ENCODE measurements at places on chromosomes 16 and 17. TPM values are rescaled to one million over a fixed set of nuclear protein-coding genes. Genes with fewer than 3 reads are reported as not detected.

The AGRP gene
- polyA plus RNA-seq, result not detected

The TMEM88 gene
- 0.29 TPM for polyA plus RNA-seq

The KCNJ16 gene
- polyA plus RNA-seq, result not detected

The CCL3 gene
- not detected for polyA plus RNA-seq

The TBC1D3G gene
- not detected for polyA plus RNA-seq

The NXPH3 gene
- polyA plus RNA-seq, result 0.20 TPM

- DNase-seq, result no peak
Measured at GRCh38 chr17:78548725-78549124, 28.5 kb downstream of the DNAH17 start.

DNA sequence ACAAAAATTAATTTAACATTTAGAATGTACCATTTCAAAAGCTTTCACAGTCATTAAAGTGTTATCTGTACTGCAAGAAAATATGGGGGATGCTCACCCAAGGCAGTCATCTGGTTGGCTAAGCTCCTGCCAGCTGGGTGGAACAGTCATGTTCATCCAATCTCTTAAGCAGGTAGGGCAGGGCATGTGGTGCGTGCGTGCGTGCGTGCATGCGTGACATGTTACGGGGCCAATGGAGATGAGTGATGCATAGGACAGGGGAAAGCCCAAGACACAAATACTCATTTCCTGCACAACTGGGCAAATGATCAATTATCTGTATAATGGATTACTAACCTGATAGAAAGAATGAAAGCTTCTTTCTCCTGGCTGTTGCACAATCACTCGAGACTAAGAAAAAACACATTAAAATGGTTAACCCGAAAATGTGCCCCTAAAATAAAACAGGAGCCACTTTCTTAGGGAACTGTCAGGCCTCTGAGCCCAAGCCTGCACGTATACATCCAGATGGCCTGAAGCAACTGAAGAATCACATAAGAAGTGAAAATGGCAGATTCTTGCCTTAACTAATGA, 104.4 kb downstream of the MYO1D start:
- no peak for DNase-seq

DNA sequence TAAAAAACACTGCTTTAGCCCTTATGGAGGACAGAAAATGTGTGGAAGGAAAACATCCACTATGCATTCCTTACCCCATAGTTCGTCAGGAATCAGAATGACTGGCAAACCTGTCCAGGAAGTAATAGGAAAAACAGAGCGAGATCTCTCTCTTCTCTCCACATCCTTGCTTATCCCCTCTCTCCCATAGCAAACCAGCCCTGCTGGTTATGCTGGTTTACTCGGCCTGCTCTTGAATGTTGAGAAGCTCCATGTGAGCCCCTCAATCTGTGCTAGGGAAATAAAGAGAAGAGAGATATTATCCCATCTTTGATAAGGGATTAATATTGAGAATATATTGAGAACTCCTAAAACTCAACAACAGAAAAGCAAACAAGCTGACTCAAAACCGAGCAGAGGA, 402.8 kb upstream of the RBFOX1 start:
- DNase-seq, result no peak

DNA sequence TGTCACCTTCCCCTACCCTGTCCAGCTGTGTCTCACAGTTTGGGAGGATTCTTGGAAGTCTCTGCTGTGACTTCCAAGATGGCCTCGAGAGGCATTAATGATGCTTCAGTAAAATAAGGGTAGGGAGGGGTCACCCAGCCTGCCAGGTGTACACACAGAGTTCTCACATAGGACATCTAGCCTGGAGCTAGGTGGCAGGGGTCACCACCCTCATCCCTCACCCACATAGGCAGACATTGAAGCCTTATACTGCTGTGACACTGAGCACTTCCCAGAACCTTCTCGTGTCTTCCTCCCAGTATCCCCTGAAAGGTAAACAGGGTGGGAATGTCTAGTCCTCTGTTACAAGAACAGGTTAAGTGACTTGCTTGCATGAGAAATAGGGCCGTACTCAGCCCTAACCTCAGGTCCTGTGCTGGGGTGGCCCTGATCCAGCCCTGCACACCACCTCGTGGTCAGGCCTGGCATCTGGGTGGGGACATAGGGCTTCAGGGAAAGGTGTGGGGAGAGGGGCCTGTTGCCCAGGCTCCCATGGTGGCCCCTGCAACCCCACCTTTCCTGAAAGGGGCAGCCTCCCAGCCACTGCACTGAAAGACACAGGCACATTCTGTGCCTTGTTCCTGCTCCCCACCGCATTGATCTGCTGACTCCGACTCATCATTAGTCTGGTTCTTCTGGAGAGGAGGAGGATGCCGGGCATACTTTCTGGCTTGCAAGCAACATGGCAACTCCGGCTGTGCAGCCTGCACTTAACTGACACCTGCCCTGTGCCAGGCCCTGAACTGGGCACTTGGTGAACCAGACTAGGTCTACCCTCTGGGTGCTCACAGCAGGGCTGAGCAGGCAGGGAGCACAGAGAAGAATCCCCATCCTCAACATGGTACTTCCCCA, 3.6 kb upstream of the MMP15 start:
- DNase-seq, result no peak

DNA sequence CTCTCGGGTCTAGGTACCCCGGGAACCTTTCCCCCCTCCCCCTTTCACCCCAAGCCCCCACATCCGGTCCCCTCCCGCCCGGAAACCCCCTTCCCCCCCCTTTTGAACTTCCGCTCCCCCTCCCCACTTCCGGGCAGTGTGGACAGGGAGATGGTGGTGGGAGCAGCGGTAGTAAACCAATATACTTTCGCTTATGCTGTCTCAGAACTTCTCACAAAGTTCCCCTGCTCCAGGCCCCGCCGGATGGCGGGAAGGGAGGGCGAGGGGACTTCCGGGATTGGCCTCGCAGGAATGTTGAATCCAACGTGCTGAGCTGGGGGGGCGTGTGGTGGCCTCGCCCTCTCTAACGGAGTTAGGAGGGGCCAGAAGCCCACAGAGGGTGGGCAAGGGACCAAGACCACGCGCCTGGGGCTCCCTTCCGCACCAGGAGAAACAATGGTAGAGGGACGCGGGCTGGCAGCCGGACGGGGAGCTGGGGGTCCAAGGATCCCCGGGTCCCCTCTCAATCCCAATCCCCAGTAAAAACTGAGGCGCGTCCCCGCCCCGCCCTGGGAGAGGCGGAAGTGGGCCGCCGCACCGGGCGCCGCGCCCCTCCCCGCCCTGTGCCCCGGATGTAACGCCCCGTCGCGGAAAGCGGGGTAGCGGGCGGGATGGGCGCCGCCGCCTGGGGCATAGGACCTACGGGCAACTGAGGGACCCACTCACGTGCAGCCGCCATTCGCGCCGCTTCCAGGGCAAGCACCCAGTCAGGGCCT, 742 bp downstream of the PFN1 start:
- no peak for DNase-seq

DNA sequence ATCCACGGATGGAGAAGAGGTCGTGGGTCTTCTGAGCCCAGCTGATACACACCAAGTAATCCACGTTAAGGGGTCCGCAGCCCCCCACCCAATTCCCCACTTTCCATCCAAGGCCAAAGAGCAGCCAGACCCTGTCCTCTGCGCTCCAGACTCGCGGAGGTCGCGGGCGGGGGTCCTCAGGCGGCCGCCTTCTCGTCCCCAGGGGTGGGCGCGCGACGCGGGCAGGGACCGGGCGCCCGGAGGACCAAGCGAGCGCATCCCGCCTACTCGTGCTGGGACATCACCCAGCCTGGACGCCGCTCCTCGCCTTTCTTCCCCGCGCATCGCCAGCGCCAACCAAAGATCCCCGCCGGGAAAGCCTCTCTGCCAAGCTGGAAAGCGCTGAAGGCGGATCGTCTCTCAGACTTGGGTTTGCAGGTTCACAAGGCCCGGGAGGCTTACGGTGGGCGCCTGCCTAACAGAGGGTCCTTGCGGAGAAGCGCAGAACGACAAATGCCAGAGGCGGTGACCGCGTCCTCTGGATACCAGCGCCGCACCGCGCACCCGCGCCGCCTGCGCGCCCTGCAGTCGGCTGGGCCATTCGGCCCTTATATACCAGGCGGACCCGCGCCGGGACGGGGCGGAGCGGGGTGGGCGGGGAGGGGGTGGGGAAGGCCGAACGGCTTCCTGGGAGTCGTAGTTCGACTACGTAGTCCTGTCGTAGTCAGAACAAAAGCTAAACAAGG, 471.6 kb downstream of the SOX9 start:
- peak; percentile 67 for DNase-seq

DNA sequence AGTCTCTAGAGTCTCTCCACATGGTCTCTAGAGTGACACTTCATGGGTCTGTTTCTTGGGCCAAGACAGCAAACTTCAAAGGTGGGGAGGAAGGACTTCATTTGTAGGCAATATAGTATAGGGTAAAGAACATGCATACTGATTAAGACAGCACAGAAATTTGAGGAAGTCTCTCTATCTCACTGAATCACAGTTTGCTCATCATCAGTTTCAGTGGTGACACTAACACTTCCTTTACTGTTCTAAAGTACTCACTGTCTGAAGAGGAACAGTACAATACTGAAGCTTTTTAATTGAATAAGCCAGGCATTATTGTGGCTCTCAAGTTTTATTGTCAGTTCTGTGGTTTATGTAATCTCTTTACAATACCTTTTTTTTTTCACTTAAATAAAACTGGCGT, 656.4 kb upstream of the CDH8 start:
- DNase-seq, result no peak

- DNase-seq, result no peak
Measured at GRCh38 chr16:85279825-85280545, 167.7 kb upstream of the CIBAR2 start.

Data from AG04450 (cell line).